ENCODE measurements at places on chromosomes 11 and 22.

DNA sequence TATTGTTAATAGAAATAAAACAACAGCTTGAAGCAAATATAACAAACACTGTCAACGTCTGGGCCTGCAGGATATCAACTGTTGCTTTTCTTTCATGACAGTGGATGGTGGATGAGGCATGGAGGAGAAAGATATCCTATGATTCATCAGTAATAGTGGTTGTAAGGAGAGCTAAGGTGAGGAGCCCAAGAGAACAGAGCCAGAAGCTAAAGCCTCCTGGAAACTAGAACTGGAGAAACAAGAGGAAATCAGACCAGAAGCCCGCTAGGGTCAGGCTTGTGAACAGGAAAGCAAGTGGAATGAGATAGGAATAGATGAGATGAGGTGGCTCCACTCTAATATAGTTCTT, 37.7 kb upstream of the MMP12 start:
- no peak for DNase-seq

DNA sequence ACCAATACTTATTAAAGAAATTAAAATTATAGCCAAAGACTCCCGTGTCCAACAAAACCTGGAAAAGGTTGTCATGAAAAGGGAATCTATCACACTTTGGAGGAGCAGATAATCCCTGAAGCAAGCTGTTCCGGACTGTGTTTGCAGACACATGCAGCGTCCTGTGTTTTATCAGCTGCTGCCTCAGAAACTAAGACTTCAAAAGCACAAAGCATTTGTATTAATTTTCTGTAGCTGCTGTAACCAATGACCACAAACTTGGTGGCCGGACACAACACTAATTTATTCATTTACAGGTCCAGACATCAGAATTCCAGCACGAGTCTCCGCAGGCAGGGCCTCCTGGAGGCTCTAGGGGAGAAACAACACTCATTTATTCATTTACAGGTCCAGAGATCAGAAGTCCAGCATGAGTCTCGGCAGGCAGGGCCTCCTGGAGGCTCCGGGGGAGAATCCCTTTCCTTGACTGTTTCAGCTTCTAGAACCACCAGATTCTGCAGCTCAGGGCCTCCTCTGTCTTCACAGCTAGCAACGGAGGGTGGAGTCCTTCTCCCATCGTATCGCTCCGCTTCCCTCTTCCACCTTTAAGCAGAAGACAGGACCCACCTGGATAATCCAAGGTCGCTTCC, 465.3 kb downstream of the BRD1 start:
- DNase-seq = no peak

DNA sequence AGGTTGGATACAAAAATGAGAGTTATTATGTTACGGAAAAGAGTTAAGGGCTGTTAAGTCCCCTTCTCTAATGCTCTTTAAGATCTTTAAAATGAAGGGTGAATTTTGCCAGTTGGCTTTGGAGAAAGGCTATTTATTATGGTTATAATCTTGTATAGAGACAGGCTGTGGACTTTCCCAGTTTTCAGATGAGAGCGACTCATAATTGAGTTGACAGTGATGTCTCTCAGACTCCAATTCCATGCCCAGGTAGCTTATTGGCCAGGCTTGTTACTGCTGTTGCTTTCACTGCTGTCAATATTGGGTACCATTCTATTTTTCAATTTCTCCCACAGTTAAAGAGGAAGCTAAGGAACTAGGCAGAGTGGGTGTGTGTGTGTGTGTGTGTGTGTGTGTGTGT, 13.1 kb downstream of the ENDOD1 start:
- DNase-seq = no peak

DNA sequence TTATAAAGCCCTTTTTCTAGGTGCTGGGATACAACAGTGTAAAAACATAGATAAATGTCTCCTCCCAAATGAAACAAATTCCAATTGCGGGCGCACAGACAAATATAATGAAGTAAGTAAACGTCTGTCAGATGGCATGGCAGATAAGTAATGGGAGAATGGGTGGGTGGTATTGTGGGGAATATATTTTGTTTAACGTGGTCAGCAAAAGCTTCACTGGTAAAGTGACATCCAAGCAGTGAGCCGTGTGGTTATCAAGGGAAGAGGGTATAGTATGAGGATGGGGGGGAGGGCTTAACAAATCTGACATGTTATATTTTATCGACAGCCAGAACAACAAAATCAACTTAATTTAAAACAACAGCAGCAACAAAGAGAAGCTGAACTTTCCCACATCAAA, 1.2 kb downstream of the SVIP start:
- no peak for DNase-seq

- DNase-seq = no peak
These were observed 19.2 kb upstream of the OR51L1 start for GRCh38 chr11:4975436-4975835.

- DNase-seq = peak; percentile 50
These were observed 26.1 kb downstream of the SMCO4 start for GRCh38 chr11:93517041-93517440.

DNA sequence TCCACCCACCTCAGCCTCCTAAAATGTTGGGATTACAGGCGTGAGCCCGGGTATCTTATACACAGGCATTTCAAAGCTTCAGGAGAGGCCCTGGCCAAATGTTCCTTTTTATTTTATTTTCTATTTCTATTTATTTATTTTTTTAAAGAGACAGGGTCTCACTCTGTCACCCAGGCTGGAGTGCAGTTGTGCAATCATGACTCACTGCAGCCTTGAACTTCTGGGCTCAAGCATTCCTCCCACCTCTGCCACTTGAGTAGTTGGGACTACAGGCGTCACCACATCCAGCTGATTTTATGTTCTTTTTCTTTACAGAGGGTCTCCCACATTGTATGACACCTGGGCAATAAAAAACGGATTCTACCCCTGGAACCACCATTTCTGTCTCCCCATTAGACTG, 71.2 kb downstream of the FBXO7 start:
- DNase-seq = no peak

DNA sequence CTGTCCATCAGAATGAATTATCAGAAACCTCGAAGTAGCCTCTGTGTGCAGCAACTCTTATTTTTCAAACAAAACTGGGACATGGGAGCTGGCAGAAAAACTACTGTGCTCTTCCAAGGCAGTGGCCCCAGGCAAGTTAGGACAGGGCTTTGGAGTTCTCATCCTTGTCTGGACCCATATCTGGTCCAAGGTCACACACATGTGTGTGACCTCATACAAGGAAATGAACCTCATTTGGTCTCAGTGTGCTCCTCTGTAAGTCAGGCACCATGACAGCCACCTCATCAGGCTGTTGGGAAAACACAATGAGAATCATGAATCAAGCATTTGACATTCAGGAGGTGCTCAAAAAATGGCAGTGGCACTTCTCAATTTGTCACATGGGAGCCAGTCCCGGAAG, 25.8 kb downstream of the LARGE1 start:
- no peak for DNase-seq

Measured in DMS79 (cell line).